RKO (cell line): ENCODE measurements at places on chromosomes 5 and 9.

DNA sequence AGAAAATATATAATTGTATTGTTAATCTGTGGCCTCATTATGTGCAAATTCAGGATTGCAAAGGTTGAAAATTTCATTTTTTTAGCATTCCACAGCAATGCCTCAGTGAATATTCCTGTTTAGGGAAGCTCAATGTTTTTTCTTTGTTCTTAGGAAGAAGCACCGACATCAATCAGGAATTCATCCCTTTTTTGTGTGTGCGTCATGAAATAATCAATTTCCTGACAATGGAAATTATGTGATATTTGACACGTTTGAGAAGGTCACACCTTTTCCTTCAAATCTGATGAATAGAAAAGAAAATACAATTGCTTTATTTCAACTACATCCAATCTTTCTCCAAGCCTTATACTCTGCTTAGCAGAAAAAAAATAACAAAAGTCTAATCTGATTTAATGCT lies 662.8 kb upstream of the FTMT start:
- DNase-seq: no peak

GRCh38 chr5:99355881-99356280 lies 427.1 kb upstream of the CHD1 start:
- DNase-seq: no peak

DNA sequence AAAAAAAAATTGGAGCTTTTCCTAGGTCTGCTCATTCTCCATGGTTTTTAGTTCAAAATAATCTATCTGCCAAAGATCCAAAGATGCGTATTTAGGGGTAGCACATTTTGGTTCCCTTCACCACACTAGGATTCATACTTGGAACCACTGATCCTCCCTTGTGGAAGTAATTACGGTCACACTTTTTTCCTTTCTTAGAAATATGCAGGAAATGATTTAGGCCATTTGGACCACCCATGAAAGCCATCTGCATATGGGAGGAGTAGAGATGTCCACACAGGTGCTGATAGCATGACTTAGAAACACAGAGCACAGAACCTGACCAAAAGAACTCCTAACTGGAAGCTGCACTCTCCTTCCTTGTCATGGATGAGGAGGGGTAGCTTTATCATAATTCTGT lies 105.9 kb upstream of the RAI14 start:
- no peak for DNase-seq

DNA sequence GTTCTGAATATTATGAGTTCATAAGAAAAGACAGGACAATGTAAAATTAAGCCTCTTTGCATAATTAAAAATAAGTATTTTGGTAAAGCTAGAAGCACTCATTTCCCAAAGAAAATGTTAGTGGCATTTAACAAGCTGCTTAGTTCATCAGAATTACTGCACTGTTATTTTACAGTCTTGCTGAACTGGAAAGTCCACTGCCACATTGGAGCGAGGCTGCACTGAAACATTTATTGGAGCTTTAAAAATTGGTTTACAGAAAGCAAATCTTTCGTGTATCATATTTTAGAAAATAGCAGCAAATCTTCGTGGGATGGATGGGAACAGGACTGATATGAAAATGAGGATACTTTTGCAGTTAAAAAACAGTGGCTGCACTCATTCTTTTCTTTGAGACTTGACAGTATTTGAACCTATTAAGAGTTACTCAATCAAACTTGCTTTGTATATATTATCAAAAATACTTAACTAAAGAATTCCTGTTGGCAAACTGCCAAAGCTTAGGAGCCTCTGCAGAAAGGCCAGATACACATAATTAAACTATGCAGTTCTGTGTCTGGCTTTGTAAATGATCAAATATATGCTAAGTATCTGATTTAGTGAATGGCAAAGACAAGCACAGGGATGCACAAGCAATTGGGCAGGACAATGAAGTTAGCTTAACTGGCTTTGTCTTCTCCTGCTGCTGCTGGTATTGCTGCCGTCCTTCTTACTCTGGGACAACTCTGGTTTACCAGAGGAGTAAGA lies 16.5 kb upstream of the FBXL7 start:
- no peak for DNase-seq

DNA sequence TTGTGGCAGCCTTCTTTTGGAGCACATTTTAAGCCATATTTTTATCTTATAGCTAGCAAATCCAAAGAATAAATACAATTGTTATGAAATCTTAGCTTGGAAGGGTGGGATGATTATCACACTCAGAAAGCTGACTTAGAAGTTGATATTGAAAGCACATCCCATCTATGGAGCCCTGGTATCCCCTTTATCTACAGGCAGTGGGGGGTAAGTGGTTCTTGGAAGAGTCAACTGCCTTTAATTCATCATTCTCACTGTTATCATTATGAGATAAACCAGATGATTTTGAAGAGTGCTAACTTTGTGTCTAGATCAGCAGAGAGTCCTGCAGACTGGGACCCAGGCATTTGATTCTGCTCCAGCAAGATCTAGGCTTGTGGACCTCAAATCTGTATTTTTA lies 3.0 kb downstream of the LCP2 start:
- DNase-seq: no peak

DNA sequence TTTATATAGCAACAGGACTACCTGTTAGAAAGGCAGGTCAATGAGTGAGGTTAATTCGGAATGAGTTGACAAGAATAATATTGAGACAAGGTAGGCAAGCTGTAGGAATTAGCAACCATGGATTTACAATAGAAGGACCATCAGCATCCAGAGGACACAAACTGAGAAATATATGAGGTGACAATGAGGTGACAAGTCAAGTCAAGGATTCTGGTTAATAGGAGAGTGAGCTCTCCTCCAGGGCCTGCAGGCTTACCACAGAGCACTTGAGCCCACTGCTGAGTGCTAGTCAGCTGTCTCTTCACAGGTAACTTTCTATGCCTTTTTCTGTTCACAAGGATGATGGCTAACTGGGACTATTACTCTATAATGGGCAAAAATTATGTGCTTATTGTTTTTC lies 227.2 kb downstream of the MRPS30 start:
- DNase-seq: no peak
